Myocyte (in vitro differentiated cells): ENCODE measurements at places on chromosomes 12 and 14. TPM values are rescaled to one million over a fixed set of nuclear protein-coding genes. Genes with fewer than 3 reads are reported as not detected.

GRCh38 chr12:42804928-42805327 is 215.4 kb upstream of the PRICKLE1 start:
- peak; percentile 25 for DNase-seq

GRCh38 chr14:29663281-29663801 is 264.3 kb downstream of the PRKD1 start:
- DNase-seq: no peak

- DNase-seq: no peak
Observed at GRCh38 chr12:93712200-93712599, 35.0 kb downstream of the CRADD start.

GRCh38 chr12:89733579-89734201 is 25.1 kb upstream of the ATP2B1 start:
- peak; percentile 87 for DNase-seq

DNA sequence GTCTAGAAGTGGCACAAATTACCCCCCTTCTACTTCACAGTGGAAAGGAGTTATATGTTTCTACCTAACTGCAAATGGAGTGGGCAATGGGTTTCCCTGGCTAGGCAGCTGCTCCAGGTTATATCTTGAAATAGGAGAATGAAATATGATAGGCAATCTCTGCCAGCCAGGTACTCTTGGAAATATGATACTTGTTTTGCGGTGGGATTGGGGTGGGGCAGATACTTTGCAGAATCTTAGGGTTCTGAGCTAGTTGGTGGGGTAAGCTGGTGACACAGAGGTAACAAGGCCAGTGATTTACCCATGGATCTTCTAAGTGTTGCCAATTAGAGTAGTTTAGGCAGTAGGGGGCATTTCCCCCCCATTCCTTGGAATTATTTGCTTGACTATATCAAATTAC is 140.1 kb downstream of the ATP23 start:
- DNase-seq: no peak

GRCh38 chr12:49527361-49528130 is 11.3 kb upstream of the KCNH3 start:
- DNase-seq: no peak

DNA sequence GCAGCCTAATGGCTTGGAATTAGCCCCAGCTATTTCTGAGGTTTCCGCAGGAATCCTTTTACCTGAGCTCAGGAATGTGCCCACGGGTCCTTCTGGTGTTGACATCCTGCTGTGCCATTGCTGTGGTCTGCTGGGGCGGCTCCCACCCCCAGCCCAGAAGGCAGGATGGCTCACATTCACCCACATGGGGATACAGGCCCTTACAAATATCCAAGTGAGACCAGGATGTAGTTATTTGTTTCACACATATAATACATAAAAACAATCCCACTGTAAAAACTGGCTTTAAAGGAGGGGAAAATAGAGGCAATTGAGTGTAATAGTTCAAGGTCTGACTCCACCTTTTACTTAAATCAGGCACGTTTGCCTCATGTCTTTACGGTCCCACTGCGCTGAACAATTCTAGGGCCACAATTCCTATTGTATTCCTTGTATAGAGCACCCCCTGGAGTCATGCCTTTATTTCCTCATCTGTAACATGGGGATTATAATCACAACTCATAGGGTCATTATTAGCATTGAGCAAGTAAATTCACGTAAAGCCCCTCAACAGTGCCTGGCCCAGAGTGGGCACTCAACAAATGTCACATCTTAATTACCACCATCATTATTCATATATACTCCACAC is 57.2 kb upstream of the FICD start:
- peak; percentile 6 for DNase-seq

- DNase-seq: no peak
Observed at GRCh38 chr14:79840103-79840502, 371.2 kb downstream of the DIO2 start.

GRCh38 chr12:72610854-72611358 is 338.7 kb downstream of the TRHDE start:
- DNase-seq: no peak

DNA sequence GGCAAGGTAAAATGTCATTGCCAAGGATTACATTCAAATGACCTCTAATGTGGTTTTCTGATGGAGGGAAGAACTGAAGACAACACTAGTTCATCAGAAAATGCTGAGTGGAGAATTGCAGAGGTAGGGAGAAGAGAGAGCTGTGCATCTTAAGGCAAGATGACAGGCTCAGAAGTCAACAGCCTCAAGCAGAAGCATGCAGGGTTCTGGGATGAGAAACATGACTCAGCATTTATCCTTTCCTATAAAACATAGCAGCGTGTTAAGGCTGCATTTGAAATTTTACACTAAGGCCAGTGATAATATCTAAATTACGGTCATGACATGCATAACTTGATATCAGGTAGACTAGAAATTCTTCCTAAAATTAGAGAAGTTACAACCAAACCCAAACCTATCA is 53.7 kb upstream of the DYRK2 start:
- no peak for DNase-seq

GRCh38 chr12:71135812-71136176 is 22.0 kb downstream of the TSPAN8 start:
- DNase-seq: no peak

DNA sequence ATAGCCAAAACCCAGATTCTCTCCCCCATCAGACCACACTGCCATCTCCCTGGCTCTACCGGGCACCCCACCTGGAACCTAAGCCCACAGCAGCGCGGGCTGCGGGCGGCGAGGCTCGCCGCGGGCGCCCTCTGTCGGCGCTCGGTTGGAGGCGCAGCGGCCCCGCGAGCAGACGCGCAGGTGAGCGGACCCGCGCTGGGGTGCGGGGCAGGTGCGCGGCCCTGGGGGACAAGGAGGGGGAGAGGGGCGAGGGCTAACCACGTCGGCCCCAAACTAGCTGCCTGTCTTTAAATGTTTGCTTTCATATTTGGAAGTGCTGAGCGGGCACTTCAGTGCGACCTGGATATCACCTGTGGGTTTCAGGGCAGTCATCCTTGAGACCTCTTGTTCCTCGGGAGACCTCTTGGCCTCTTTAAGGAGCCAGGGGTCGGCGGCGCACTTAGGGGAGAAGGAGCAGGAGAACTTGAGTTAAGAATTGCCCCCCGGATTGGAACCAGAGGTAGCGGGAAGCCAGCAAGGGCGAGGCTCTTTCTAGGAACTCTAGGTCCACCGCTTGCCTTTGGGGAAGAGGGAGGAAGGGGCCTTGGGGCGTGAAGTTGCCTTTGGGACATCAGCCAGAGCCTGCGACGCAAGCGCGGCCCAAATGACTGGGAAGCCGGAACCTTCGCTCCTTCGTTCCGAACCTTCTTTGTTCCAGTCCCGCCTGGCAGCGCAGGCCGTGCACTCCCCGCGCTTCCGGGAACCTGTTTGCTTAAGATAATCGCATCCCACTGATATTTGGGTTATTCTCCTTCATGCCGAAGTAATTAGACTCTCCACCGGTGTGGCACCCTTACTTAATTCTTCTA is 78.7 kb downstream of the NEDD1 start:
- peak; percentile 7 for DNase-seq

- no peak for DNase-seq
Observed at GRCh38 chr12:1633459-1633858, 4.4 kb downstream of the WNT5B start.

- no peak for DNase-seq
Observed at GRCh38 chr14:100899884-100900771, 3.4 kb downstream of the RTL1 start.

- no peak for DNase-seq
Observed at GRCh38 chr12:120980800-120981368, 2.5 kb downstream of the HNF1A start.

GRCh38 chr12:19192710-19193109 is 63.2 kb downstream of the PLEKHA5 start:
- no peak for DNase-seq

GRCh38 chr12:56629459-56630179 is 507 bp downstream of the BAZ2A start:
- DNase-seq: peak; percentile 15

DNA sequence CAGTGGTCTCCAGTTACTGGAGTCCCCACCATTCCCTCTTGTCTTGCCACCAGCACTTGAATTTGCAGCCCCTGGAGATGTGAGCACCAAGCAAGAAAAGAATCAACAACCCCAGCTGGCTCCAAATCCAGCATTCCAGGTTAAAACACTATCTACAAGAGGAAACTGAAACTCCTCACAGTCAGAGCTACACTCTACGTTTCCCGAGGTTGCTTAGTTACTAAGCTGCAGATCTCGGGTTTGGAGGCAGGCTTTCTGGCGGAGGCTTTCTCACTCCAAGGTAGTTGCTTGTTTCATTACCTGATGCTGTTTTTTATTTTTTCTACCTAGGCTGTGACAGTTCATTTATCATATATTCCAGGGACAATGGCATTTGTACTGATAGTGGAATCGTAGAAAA is 248.1 kb downstream of the GLT1D1 start:
- no peak for DNase-seq

DPPA3 gene
- total RNA-seq: not detected in 2 replicates

STAB2 gene
- 0.57 and 1.4 TPM in 2 replicates for total RNA-seq

OAS1 gene
- 10.4 and 14.0 TPM in 2 replicates for total RNA-seq

NANOG gene
- total RNA-seq: 0.03 and 0.16 TPM in 2 replicates

TAMALIN gene
- total RNA-seq: 64.9 and 96.8 TPM in 2 replicates

FOXG1 gene
- not detected in 2 replicates for total RNA-seq

TCL1A gene
- total RNA-seq: not detected in 2 replicates

GDF3 gene
- not detected in 2 replicates for total RNA-seq

SIX1 gene
- total RNA-seq: 96.6 and 118 TPM in 2 replicates

SMOC1 gene
- 0.21 and 1.4 TPM in 2 replicates for total RNA-seq
